ENCODE measurements at places on chromosomes 5 and 9.

GRCh38 chr9:134374301-134375010 lies 48.2 kb downstream of the RXRA start:
- DNase-seq = no peak

- peak; percentile 53 for DNase-seq
These were observed 24.1 kb upstream of the PCSK5 start for GRCh38 chr9:75866273-75866871.

DNA sequence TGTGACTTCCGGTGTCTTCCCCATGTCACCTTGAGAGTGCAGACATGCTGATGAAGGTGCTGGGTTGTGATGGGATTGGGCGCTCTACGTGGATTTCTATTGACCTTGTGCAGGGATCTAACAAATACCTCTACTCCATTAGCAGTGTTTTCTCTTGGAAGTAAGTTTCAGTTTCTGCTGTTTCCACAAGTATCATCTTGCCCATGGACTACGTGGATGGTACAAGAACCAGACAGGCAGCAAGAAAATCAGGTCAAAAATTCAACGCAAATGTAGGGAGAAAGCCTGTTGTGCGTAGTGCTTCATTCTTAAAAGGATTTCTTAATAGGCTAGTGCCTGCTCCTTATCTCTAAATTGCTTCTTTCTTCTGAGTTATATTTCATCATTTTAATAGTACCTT lies 60.8 kb downstream of the AOPEP start:
- no peak for DNase-seq

GRCh38 chr5:28517691-28518090 lies 1479.3 kb upstream of the CDH9 start:
- no peak for DNase-seq

DNA sequence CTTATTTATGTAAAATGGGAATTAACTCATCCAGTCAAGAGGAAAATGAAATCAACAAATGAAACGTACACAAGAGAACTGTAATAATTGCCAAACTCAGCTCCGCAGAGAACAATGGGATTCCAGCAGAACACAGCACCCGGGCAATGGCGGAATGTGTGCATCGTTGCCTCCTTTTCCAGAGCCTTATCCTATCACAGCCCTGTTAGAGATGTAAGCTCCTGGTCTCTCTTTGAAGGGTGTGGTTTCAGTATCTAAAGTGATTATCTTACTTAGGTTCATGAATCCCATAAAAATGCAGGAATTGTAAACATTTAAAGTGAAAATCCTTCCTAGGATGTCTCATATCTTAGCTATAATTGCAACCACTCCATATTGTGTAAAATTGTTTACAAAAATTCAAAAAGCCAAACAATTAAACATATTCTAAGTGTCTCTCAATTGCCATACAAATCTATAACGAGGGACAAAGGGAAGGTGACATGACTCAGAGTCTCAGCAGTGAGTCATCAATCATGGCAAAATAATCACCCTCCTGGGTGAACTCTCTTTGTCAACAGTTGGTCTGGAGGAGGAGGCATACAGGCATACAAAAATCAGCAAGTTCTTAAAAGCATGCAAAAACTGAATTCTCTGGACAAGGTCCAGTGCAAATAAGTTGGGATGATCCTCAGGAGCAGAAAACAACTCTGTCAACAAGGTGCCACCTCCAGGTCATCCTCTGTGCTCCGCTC lies 22.6 kb downstream of the SEMA5A start:
- DNase-seq = no peak

DNA sequence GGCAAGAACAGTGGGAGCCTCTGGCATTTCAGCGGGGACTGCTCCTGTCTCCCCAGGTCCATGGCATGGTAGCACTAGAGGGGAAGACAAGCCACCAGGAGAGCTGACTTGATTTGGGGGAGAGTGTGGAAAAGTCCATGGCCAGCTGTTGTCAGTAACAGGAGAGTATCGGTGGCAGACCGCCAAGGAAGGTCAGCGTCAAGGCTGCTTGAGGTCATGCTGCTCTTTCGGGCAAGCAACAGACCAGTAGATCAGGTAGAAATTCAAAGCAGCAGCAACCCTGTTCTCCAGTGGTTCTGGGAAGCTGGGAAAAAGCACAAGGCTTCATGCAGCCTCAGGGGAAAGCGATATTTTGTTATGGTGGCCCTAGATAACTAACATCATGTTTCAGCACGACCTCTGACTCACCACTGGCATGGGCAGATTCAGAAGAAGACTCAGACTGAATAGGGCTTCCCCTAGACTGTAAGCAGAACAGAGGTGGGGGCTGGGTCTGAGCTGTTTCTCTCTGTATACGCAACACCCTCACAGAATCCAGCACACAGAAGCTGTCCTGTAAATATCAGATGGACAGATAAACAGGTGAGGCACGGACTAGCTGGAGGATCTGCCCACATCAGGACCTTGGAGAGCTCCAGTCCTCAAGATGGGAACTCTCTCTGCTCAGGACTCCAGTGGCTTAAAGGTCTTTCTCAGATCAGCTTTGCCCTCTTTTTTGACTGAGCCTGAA lies 35.2 kb upstream of the PLEKHG4B start:
- DNase-seq = no peak

DNA sequence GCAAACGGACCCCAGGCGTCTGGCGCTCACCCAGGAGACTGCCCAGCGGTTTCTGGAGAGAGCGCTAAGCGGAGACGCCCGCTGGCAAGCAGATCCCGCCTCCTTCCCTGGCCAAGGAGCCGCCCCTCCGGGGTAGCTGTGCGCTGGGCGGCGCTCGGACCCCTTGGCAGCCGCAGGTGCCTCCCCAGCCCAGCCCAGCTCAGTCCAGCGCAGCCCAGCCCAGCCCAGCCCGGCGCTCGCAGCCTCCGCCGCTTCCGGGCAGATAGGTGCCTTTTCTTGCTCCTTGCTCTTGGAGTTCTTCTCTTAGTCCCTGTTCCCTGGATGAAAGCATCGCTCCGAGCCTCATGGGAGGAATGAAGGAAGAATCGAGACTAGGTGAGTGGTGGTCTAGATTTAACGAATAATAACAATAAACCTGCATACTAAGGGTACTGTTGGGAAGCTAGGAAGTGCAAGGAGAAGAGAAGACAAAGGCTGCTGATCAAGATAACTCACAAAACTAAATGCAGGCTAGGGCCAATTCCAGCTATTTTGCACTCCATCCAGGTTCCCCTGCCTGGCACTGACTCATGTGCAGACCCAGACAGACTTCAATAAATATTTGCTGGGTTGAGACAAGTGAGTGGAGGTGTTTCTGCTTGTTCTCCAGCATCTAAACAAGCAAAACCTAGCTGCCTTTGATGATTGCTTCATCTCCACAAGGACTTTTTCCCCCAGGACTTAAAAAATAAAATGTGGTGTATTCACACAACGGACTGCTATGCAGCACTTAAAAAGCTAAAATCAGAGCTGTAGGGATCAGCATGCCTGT lies at the start of gene STK32A:
TSS of gene STK32A (plus strand) at position 202 of the 811 bp plus-strand sequence. CDS start 4,609 bp downstream, outside the sequence.
- no peak for DNase-seq

DNA sequence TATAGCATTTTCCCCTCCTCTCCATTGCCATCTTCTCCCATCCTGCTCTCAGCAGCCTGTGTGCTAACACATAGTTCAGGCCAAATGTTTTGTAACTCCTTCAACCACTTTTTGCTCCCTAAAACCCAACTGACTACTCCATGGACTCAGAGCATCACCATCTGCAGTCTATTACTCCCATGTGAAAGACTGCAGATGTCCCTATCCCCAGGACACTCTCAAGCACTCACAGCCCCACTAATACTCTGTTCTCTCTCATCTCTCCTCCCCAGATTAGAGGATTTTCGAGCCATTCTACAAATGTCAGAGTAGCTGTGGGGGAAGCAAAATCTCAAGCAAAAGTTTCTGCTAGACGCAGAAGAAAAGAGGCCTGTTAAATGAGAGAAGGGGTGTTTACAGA lies 99.3 kb downstream of the ITGA1 start:
- no peak for DNase-seq

DNA sequence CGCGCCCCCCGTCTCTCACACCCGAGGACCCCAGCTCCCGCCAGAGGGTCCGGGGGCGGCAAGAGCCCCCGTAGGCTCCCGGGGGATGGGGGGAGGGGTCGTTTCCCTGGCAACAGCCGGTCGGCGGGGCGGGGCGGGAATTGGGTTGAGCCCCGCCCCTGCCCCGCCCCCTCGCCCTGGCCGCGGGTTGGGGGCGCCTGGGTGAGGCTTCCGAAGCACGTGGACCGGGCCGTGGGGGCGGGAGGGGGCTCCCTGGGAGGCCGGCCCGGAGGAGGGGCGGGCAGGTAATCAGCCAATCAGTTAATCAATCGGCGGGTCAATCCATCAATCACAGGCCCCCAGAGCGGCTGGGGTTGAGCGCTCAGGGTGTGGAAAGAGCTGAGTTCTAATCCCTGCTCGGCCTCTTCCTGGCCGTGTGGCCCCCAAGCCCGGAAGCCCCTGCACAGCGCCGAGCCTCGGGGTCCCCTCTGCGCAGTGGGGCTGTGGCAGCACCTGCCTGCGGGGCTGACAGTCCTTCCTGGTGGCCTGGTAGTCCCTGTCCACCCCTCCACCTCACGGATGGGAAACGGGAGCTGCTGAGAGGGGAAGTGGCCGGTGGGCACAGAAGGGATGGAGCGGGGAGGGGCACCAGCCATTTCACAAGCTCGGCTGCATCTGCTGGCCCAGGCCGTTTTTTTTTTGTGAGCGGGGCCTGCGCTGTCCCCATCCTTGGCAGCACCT lies 174.2 kb upstream of the IER5L start:
- DNase-seq = no peak

DNA sequence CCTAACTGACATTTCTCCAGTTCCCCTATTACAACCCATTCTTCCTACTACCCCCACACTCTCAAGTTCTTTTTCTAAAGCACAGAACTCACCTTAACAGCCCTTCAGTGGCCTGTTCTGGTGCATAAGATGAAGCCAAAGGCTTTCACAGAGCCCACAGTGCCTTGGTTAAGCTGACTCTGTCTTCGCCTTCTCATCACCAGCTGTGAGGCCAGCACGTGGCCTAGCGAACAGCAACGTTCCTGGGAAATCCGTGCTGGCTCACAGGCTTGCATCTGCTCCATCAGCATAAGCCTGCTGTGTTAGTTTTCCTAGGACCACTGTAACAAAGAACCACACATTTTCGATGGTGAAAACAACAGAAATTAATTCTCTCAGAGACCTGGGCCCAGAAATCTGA lies 67.9 kb upstream of the LPAR1 start:
- DNase-seq = no peak

- DNase-seq = no peak
These were observed 2031.2 kb upstream of the CDH6 start for GRCh38 chr5:29162297-29162696.

GRCh38 chr5:1551426-1552301 lies 27.9 kb upstream of the LPCAT1 start:
- DNase-seq = no peak

- DNase-seq = no peak
These were observed 185.4 kb downstream of the SH3GL2 start for GRCh38 chr9:17764306-17764705.

GRCh38 chr5:180180421-180180820 lies 28.6 kb downstream of the RASGEF1C start:
- no peak for DNase-seq

GRCh38 chr9:70398145-70398556 lies 16.3 kb downstream of the KLF9 start:
- DNase-seq = no peak

- no peak for DNase-seq
These were observed 201.8 kb upstream of the CDKN2B start for GRCh38 chr9:22210936-22211335.

GRCh38 chr5:171080186-171080938 lies 218.5 kb downstream of the RANBP17 start:
- no peak for DNase-seq

- DNase-seq = peak; percentile 55
These were observed 266.6 kb upstream of the GAS1 start for GRCh38 chr9:87213948-87214347.

GRCh38 chr5:98402130-98402529 lies 371.3 kb upstream of the RGMB start:
- DNase-seq = no peak

- no peak for DNase-seq
These were observed 140.9 kb upstream of the GAS1 start for GRCh38 chr9:87088192-87088591.

- no peak for DNase-seq
These were observed 644.7 kb upstream of the CDH6 start for GRCh38 chr5:30548580-30549305.

DNA sequence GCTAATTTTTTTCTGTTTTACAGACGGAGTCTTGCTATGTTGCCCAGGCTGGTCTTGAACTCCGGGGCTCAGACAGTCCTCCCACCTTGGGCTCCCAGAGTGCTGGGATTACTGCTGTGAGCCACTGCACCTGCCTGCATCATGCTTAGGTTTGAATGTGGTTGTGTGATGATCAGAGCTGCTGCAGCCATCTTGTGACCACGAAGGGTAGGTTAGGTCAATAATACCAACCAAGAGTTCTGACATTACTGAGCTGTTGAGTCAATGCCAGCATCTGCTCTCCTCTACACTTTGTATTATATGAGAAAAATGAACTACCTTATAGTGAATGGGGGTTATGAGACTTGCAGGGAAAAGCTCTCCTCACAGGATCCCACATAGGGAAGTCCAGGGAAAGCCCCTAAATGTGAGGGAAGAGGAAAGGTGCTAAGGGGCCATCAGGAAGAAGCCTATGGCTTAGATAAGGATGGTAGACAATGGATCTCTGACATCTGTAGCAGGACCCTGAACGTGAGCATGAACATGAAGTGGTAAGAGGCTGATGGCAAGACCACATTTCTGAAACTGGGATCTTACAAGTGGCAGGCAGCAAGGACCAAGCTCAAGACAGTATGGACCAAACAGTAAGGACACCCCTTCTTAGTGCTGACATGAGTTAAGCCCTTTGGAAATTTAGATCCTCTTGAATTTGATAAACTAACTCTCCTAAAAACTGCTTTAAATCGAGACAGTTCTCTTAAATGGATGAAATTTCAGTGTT lies 75.7 kb upstream of the ZNF169 start:
- DNase-seq = no peak

GRCh38 chr5:32422697-32423096 lies 21.8 kb downstream of the ZFR start:
- no peak for DNase-seq

- no peak for DNase-seq
These were observed 169.5 kb downstream of the ZNF608 start for GRCh38 chr5:124576848-124577409.

- no peak for DNase-seq
These were observed 1.1 kb upstream of the SPINK1 start for GRCh38 chr5:147832541-147832940.

DNA sequence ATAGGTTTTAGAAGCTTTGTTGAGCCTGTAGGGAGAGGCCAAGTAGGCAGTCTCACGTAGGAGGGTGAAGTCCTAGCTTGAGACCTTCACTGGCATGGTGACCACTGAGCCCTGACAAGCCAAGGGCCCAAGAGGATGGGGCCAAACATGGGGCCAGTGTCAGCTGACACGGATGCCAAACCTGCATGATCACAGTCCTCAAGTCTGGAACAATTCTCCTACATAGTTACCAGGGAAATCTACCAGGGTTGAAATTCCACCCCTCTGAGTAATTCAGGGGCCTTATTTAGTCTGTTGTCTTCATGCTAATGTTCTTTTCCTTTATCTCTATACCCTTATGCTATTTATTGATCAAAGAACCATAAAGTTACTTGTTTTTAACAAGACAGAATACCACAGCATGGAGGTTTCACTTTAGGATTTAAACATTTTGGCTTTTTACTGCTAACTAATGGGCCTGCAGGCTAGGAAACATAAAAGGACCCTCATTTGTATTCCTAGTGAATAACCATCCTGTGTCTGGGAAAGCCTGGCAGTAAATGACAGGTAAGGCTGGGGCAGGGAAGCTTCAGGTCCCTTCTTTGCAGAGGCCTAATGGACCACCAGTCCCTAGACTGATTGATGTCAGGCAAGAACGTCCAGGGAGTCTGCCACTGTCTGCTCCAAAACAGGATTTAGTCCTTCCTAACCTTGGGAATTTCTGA lies 140.8 kb downstream of the FGF1 start:
- DNase-seq = no peak

- DNase-seq = no peak
These were observed 2.5 kb upstream of the HRH2 start for GRCh38 chr5:175655411-175655810.

All from stimulated activated effector memory CD8-positive, alpha-beta T cell treated with anti-CD3 and anti-CD28 coated beads, Interleukin-12 subunit alpha, Interleukin-12 subunit beta, amount 100 ng/mL, for 72 hours (primary cell).